ENCODE measurements at places on chromosomes 16 and 17.

- DNase-seq, result no peak
Measured at GRCh38 chr17:37043201-37043600, 94.4 kb downstream of the AATF start.

- DNase-seq, result no peak
Measured at GRCh38 chr16:51231702-51232101, 80.6 kb upstream of the SALL1 start.

GRCh38 chr17:75880266-75880665, 1.9 kb upstream of the TRIM47 start:
- no peak for DNase-seq

- DNase-seq, result no peak
Measured at GRCh38 chr17:44602390-44602789, 45.1 kb downstream of the FZD2 start.

- no peak for DNase-seq
Measured at GRCh38 chr17:46144246-46144645, 49.0 kb downstream of the KANSL1 start.

Data from HCEC 1CT (cell line).